Right lobe of liver (tissue), 6 donors: ENCODE measurements at places on chromosomes 6 and 20. TPM values are rescaled to one million over a fixed set of nuclear protein-coding genes. Genes with fewer than 3 reads are reported as not detected.

- DNase-seq = no peak
Observed at GRCh38 chr6:9943986-9944385, 470.9 kb downstream of the TFAP2A start.

DNA sequence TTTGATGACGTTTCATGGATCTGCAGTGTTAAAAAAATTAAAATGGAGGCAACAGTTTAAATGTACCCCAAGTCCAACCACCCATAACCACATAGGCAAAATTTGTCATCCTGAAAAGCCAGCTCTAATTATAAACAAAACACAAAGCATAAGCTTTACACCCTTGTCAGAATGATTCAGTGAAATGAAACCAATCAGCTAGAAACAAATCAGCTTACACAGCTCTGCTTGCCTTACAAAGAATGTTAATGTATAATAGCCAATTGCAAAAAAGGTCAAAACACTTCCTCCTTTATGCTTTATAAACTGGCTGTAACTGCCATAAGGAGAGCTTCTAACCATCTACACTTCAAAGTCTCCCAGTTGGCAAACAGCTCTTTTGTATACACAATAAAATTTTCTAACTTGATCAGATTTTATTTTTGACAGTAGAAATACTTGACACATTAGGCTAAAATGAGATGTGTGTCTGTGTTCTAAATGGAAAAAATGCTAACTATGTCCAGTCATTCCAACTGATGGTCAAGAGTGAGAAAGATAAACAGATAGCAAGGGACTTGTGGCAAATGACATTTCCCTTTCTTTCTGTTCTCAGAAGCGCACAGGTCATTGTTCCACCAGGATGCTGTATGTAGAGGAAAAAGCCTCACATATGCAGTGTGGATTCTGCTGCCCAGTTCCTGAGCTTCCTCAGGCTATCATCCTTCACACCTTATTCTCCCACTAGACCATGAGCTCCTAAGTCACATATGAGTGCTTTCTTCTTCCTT is 344.3 kb upstream of the ID4 start:
- DNase-seq = no peak

DNA sequence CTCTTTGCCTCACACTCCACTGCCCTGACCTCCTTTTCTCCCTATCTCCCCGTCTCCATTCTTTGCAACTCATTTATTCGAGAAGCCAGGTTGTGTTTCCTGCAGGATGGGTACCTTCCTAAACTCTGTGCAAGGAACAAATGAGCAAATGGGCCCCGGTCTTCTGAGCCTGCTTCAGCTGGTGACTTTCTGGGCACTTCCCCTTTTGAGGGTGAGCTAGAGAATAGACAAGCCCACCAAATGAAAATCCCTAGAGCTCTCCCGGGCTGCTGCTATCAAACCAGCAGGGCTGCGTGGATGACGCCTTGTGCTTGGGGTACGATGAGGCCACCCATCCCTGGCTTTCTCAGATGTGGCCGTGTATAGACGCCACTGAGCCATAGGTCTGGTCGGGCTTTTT is 91.0 kb upstream of the FOXA2 start:
- DNase-seq = no peak

PPP1R3G gene
- total RNA-seq = 0.37 TPM

- no peak for DNase-seq
Observed at GRCh38 chr6:21601932-21602390, 8.4 kb downstream of the SOX4 start.

GRCh38 chr6:3309391-3310050 is 50.8 kb downstream of the PSMG4 start:
- DNase-seq = peak; percentile 26

GRCh38 chr20:24381886-24382285 is 87.5 kb upstream of the SYNDIG1 start:
- DNase-seq = no peak

RAET1L gene
- not detected for total RNA-seq

KIF6 gene
- total RNA-seq = 0.33 TPM

DNA sequence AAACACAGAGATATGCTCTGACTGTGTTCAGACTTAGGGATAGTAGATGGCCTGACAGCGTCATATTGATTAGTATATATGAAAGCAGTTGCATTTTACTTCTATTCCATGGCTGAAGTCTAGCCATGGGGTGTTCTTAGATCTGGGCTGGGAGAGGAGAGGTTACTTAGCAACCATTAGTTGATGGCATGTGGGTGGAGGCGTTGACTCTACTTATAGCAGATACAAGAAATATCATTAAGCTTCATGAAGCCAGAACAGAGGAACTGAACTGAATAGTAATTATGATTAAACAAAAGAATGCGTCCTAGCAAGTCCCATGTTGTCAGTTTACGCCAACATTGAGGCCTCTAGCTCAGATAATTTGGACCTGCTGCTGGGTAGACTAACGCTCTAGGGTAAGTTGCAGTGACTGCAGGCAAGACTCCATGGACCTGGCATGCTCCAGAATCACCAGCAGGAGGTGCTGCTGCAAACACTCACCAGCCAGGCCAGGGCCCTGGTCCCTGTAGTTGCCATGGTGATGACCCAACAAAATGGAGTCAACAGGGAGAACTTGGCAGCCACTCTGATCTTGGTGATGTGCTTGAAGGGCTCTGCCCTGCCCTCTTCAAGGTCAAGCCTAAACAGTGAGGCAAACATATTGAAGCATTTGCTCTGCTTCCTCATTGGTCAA is 477.3 kb downstream of the PREX1 start:
- no peak for DNase-seq

- DNase-seq = no peak
Observed at GRCh38 chr20:19344341-19344740, 131.9 kb downstream of the SLC24A3 start.

DNA sequence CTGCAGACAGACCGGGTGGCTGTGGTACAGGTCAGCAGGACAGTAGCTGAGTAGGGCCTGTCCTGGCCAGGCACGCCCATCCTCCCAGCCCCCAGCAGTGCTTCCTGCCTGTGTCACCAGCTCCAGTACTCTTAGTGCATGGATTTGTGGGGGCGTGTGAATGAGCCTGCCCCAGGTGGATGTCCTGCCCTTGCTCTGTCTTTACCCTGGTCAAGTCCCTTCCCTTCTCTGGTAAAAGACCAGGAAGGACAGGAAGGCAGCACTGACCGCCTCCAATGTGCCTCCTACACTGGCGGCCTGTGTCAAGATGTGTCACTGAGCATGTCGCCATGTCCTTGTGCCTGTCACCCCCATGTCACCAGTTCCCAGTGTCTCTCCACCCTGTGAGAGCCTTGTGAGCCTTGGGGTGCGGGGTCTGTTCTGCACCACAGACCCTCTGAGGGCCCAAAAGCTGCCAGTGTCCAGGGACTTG is 11.9 kb downstream of the TEAD3 start:
- DNase-seq = no peak

DNA sequence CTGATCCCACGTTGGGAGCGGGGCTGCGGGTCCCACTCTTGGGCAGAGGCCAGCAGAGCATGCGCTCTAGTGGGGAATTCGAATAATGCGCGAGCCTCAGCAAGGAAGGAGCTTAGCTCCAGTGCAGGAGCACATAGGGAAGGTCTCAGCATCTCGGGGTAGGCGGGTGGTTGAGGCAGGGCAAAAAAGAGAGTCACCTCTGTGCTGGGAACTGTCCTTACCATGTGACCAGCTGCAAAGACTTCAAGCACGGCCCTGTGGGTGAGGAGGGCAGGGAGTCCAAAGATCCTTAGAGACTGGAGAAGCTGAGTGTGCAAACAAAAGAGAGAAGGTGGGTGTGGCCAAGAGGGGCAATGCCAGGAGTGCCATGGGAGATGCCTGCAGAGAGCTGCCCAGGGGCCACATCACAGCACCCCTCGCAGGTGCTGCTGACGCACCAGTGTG is 79.2 kb upstream of the CD93 start:
- peak; percentile 31 for DNase-seq

DNA sequence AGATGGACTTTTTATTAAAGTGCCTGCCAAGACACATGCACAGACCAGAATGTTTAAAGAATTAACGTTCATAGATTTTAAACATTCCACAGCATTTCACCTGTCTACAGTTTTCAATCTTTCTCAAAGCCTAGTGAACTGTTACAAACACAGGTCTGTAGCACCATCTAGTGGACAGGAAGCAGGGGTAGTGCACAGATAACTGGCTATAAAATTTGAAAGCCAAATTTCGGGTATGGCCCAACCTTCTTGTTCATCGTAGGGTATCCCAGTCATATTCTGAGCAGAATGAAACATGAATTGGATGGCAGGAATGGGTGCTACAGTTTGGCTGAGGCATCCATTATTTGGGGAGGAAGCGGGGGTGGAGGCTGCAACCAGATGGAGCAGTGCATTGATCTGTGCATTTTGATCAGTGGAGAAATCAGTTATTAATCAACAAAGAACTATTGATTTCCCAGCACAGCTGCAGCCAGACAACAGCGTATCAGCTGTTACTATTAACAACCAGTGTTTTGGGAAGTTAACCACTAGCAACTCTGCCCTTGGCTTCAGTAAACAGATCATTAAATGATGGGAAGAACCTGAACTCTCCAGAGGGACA is 56.1 kb upstream of the B3GAT2 start:
- no peak for DNase-seq

APOM gene
- total RNA-seq = 123 TPM

C6orf141 gene
- 0.46 TPM for total RNA-seq

CLPSL2 gene
- total RNA-seq = not detected

COX4I2 gene
- not detected for total RNA-seq

DNA sequence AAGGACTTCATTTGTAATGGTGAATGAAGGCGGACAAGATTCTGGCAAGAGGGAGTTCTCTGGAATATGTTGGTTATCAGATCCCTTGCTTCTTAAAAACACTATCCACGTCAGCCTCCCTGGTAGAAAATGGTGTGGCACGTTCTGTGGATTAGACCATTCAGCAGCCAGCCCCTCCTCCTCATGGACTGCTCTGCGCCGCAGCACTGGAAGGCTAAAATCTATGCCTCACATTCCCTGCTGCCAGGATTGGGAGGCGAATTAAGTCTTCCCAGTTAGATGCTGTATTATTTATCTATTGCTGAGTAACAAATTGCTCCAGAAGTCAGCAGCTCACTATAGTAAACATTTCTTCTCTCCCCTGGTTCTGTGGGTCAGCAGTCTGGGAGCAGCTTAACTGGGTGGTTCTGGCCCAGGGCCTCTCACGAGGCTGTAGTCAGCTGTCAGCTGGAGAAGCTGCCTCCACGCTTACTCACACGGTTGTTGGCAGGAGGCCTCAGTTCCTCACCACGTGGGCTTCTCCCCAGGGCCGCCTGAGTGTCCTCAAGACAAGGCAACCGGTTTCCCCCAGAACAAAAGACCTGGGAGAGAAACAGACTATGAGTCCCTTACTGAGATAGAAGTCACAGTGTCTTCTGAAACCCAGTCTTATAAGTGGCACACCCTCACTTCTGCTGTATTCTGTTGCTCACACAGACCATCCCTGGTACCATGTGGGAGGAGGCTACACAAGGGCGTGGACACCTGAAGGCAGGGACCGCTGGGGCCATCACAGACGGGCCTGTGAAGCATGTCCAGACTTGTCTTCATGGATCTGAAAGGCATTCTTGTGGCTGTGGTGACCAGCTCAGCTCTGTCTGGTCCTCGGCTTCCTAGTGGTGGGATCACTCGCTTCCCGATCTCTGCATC is 101.0 kb downstream of the NRN1 start:
- DNase-seq = peak; percentile 57

GRCh38 chr6:151699719-151700118 is 107.8 kb upstream of the ESR1 start:
- no peak for DNase-seq
